ENCODE measurements at places on chromosomes 3 and 15.

DNA sequence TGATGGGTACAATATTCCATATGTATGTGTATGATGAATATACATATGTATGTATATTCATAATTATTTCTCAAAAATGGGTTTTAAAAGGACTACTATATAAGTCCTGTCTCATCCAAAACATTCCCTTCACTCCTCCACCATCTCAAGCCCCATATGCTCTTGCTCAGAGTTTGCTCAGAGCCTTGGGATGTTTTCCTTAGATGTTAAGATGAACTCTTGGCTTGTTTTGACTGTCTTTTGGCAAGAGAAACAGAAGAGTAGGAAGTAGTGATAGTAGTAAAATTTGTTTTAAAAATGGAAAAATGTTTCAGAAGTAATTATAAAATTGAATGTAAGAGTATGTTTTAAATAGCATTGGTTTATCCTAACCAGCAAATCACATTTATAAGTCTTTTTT is 6.2 kb upstream of the EPHA3 start:
- DNase-seq: no peak

- no peak for DNase-seq
Observed at GRCh38 chr3:32508711-32509110, 6.1 kb upstream of the CMTM6 start.

GRCh38 chr3:154614601-154615000 is 184.6 kb upstream of the GPR149 start:
- DNase-seq: no peak

GRCh38 chr3:64747679-64748078 is 59.9 kb upstream of the ADAMTS9 start:
- DNase-seq: no peak

GRCh38 chr3:134965865-134966481 is 170.9 kb downstream of the EPHB1 start:
- DNase-seq: no peak

DNA sequence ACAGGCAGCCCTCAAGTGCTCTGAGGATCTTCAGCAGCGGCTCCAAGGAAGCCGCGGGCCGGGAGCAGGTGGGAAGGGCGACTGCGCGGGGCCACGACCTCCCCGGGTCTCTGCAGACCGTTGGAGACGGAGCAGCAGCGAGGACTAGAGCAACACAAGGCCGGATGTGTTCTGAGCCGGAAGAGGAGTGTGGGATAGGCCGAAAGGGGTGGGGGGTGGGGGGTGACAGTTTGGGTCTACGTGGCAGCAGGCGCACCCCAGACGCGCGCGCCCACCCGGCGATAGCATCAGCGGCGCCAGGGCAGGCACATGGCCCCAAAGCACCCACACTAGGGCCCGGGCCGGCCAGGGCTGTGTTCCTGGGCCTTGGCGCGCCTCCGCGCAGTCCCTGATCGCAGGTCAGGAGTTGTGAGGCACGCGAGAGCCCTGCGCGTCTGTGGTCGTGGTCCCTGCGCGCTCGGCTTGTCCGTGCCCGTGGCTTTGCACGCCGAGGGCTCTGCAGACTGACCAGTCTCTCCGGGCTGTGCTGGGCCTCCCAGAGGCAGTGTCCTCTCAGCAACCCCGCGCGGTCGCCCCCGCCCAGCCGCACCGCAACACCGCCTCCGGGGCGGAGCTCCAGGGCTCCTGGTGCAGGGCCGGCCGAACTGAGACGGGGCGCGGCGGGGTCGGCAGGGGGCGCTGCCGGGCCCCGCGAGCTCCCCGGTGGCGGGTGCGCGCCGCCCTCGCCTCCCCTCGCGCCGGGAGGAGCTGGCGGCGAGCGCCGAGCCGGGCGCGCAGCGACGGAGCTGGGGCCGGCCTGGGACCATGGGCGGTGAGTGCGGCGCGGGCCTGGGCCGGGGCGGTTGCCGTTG is at the start of gene PXYLP1:
TSS of gene PXYLP1 (plus strand) at position 725 of the 851 bp plus-strand sequence. CDS start 28,351 bp downstream, outside the sequence.
- peak; percentile 55 for DNase-seq

- DNase-seq: no peak
Observed at GRCh38 chr3:144626835-144627234, 655.2 kb downstream of the DIPK2A start.

DNA sequence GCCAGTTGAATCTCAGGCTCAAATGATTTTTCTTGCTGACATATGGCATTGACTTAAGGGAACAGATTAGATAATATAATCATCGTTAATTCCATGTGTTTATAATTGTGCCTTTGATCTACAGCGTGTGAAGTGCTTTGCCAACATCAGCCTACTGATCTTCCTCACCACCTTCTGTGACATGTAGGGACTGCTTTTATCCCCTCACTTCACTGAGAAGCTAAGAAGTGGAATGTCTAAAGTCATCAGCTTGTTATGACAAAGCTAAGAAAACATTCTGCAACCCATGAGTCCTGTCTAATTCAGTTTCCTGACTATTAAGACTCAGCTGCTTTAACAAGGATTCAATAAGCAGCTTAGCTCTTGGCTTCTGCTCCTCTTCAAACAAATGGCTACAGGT is 106.0 kb downstream of the MYH15 start:
- DNase-seq: no peak

DNA sequence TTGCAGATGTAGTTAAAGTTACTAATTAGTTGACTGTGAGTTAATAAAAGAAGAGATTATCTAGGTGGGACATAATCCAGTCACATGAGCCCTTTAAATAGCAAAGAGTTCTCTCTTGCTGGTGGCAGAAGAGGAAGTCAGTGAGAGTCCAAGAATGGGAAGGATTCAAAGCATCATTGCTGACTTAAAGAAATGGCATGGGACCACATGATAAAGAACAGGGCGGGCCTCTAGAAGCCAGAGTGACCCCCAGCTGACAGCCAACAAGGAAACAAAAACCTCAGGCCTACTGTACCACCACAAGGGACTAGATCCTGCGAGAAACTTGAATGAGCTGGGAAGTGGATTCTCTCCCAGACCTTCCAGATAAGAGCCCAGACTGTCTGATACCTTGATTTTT is 447.2 kb upstream of the CCDC54 start:
- no peak for DNase-seq

DNA sequence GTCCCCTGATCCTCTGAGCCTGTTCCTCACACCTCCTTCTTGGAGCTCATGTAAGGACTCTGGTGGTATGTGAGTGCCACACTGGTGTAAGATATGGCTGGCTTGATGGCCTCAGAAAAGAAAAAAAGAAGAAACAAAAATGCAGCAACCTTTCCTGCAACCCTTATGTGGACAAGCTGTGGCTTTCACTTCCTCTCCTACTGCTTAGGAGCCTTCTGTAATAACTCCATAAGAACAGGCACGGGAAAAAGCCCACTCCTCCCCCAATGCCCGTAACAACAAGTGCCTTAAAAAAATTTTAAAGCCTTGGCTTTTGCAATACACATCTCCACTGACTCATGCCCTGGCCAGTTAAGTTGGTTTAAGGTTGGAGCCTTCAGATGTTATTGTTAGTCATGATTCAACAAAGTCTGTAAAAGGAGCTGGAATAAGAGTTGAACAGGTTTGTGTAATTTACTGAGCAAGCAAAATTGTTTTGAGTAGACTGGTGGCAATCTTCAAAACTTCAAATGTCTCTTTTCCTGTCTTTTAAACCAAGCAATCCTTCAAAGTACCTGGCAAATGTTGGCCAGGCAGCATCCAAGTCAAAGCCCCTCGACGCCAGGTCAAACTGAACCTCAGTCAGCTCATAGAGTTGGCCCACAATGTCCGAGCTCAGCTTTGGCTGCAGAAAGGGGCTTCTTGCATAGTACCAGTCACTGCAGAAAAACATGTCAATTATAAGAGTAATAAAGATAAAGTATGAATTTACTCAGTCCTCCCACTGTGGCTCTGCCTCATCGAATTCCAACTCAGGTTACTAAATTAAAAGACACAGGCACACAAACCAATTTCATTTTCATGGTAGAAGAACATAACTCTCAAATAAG is 22.9 kb downstream of the FYCO1 start:
- DNase-seq: peak; percentile 51

- no peak for DNase-seq
Observed at GRCh38 chr3:13013994-13014754, 59.1 kb downstream of the IQSEC1 start.

DNA sequence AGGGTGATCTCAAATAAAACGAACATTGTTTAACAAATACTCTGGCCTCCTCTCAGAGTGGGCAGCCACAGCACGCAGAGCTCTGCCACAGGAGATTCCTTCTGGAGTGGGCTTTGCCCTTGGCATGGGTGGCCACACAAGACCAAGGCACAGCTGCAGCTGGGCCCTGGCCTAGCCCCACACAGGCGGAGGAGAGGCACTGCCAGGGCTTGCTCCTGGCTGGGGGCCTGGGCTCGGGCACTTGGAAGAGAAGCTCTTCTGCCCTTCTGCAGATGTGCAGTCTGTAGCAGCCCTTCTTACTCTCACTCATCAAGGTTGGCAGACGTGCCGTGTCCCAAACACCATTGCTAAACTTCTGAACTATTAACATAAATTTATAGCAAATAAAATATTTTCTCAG is 67.2 kb downstream of the CRTC3 start:
- DNase-seq: no peak

DNA sequence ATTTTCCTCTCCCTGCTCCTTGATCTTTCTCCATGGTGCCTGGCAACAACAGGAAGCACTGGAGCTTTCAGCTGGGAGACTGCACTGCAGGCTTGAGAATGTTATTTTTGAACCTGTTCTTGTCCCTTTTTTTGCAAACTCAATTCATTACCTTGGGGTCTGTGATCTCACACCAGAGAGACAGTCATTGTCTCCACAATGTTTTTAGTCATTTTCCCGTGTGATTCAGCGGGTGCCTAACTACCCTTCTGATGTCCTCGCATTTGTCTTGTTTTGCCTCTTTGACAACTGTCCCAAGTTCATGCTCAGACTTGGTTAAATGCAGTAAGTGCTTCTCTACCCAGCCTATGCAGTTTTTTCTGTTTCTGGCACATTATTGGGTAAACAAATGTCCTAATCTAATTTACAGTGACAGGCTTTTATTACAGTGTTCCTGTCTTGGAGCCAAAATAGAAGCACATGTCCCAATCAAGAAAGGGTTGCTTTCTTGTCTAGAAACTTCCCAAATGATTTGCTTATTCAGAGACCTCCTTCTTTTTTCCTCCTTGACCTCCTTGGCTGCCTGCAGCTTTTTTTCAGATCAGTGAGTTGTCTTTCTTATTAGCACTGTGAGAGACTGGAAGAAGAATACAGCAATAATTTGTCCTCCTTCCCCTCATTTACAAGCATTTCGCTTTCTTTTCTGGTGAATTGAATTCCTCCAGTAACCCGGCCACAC is 162.4 kb downstream of the NSUN3 start:
- DNase-seq: no peak

- DNase-seq: no peak
Observed at GRCh38 chr3:98048586-98048985, 13.5 kb upstream of the GABRR3 start.

GRCh38 chr15:31268911-31269784 is 57.5 kb upstream of the KLF13 start:
- no peak for DNase-seq

DNA sequence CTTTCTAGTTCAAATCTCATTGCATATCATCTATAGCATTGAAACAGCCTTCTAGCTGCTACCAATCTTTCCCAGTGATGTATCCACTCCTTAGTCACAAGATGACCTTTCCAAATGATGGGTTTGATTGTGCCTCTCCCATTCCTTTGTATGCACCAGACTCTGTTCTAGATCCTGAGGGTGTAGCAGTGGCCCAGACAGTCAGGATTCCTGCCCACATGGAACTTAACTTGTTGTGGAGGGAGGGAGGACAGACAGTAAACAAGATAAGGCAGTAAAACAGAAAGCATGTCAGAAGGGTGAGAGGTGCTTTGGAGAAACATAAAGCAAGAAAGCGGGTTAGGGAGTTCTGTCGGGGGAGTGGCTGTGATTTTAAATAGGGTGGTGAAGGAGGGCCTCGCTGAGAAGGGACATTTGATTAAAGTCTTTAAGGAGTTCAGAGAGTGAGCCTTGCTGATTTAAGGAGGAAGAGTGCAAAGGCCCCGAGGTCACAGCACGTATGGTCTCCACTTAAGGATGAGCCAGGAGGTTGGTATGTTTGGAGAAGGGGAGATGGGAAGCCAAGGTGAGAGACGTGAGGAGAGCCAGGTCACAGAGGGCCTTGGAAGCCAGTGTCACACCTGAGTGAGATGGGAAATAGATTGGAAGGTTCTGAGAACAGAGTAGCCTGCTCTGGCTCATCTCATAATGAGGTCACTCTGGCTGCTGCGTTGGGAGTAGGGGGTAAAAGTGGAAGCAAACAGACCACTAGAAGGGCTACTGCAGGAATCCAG is 38.3 kb downstream of the FAM43A start:
- no peak for DNase-seq

DNA sequence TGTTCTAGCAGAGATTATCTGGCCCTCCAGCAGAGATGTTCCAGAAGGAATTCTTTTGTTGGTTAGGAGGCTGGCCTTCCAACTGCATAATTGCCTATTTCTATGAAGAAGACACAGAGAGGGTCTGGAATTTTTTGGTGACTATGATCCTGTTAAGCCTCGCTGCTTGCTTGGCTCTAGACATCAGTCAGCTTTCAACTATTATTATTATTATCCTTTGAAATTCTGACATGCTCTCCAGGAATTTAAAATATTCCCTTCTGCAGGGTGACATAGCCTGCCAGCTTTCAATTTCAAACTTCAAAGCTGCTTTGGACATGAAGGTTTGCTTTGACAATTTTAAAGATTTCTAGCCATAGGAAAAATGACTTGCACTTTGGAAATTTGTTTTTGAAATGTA is 26.3 kb upstream of the ZNF148 start:
- peak; percentile 70 for DNase-seq

DNA sequence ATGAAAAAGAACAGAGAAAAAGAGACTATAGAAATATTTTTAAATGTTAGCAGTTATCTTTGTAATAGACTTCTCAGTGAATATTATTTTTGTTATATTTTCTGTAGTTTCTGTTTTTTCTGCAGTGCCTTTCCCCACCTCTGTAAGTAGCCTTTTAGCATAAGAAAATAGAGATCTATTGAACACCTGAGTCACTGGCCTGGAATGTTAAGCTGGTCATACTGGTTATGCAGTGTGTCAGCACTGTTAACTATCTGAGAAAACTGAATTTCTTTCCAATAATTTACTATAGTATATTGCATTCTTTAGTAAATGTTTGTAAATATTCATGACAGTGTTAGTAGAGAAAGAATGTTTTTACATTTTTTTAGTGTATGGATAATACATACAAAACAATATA is 79.8 kb downstream of the NECTIN3 start:
- DNase-seq: peak; percentile 72

DNA sequence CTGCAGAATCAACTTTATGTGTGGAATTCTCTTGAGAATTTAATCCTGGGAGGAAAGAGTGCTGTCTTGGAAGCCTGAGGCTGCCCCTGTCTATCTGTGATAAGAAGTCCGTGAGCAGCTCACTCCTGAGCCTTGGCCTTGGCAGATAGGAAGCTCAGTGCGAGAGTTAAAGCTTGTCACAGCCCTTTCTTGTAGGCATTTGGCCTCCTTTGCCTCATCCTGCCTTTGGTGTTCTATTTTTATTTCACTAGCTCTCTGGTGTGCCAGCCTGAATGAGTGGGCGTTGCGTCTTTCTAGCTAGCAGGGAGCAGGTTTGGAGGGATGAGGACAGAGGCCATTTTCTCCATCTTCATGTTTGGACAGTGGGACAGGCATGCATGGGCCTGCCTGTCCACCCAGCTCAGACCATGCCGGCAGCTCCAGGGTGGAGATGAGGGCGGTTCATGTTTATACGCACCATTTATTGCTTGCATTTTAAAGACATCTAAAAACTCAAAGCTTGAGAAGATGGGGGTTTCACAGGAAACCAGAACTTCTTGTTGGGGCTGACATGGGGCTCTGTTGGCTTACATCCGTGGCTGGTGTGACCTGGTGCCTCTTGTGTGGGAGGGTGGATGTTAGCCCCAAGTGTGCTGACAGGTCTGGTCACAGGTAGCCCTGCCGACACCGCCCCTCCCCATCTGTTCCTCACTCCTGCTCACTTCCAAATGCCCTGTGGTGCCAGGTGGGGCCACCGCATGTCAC is 29.8 kb downstream of the IRAK2 start:
- no peak for DNase-seq

Data from HS-27A (cell line).